Ascending aorta (tissue), 2 donors: ENCODE measurements at places on chromosomes 1 and 21. TPM values are rescaled to one million over a fixed set of nuclear protein-coding genes. Genes with fewer than 3 reads are reported as not detected.

DNA sequence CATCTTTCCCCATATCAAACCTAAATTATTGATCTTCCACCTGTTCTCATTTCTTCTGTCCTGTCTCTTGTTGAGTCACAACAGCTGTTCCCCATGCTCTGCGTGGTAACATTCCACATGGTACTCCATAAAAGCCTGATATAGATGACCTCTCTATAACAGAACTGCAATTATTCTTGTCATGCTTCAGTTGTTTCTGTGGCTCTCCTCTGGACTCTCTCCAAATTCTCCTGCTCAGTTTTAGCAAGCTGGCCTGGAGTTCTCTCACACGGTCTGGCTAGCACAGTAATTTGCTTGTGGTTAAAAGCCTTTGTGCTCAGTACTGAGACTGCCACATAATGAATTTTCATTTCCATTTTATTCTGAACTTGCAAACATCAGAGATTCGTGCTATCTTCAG is 10.6 kb upstream of the LRRC39 start:
- no peaks in the 10 kb centered on the region for H3K27me3 ChIP-seq
- no peak overlapping the region for H3K27ac ChIP-seq
- H3K4me3 ChIP-seq, result no peak overlapping the region
- no peaks in the 10 kb centered on the region for H3K36me3 ChIP-seq
- H3K4me1 ChIP-seq, result no peaks in the 10 kb centered on the region

DNA sequence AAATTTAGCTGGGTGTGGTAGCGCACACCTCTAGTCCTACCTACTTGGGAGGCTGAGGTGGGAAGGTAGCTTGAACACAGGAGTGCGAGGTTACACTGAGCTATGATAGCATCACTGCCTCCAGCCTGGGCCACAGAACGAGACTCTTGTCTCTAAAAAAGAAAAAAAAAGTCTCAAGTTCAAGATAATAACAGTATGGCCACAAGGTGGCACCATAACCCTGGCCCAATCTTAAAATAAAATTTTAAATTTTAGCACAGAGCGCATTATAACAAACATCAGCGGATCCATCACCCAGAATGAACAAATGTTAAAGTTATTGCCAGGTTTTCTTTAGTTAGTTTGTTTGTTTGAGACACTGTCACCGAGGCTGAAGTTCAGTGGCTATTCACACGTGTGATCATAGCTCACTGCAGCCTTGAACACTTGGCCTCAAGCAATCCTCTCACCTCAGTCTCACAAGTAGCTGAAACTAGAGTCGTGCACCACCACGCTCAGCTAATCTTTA is 2.9 kb upstream of the HTR6 start:
- H3K36me3 ChIP-seq, result peaks cover 4% of the 10 kb centered on the region
- H3K27me3 ChIP-seq, result peaks cover 10% of the 10 kb centered on the region
- no peak for DNase-seq
- peaks cover 7% of the 10 kb centered on the region for H3K4me1 ChIP-seq

- H3K27ac ChIP-seq, result no peak overlapping the region
- H3K4me3 ChIP-seq, result no peak overlapping the region
- DNase-seq, result no peak
- H3K27me3 ChIP-seq, result no peaks in the 10 kb centered on the region
- no peaks in the 10 kb centered on the region for H3K4me1 ChIP-seq
These were observed 95.5 kb downstream of the TNFSF18 start for GRCh38 chr1:172955161-172955815.

DNA sequence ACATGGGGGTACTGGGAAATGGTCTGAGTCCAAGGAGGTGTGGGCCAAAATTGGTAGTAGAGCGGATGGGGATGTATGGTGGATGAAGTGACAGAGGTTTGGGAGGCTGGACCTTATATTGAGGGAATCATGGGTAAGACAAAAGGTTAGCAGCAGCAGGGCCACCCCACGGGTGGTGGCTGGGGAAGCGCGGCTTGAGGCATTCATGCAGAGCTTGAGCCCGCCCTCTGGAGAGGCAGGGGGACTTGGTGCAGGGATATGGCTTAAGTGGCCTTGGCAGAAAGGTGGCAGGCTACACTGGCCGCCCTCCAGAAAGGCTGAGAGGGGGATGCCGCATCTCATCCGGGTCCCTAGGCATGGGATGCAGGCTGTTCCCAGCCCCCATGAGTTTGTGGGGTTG is 31.5 kb downstream of the HMGB4 start:
- peaks cover 17% of the 10 kb centered on the region for H3K4me1 ChIP-seq
- H3K36me3 ChIP-seq, result no peaks in the 10 kb centered on the region
- no peak for DNase-seq
- no peaks in the 10 kb centered on the region for H3K27me3 ChIP-seq

DNA sequence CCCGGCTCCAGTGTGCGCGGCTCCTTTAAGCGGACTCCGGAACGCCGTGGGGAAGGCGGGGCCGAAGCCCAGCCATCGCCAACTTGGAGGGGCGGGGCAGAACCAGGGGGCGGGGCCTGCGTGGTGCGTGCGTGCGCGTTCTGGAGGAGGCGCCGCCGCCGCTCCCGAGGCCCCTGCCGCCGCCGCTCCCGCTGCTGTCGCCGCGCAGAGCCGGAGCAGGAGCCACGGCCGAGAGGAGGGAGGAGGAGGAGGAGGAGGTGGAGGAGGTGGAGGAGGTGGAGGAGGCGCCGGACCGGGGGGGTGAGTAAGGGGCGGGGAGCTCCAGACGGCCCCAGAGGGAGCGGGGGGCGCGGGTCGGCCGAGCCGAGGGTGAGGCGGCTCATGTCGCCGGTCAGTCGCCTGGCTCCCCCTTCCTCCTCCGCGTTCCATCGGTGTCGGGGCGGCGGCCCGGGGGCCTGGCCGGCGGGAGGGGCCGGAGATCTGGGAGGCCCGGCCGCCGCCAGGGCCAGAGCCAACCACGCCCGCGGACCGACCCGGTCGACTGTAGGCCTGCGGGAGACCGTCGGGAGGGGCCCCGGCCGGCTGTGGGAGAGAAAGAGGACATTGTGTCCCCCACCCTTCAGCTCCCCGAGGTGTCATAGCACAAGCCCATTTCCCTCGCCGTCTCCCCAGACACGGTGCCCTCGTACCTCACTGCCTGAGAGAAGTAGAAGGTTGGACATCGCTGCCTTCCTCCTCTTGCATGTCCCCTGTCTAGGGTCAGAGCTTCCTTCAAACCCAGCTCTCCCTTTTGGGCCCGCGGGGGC is at the start of gene RAP1A:
Gene RAP1A, plus strand, starts transcription at position 155 of the 806 bp plus-strand sequence. CDS start 71,572 bp downstream, outside the sequence.
- H3K4me3 ChIP-seq, result peak within 1 kb of the TSS; percentile 92
- peak; percentile 69 for DNase-seq
- no peaks in the 10 kb centered on the region for H3K27me3 ChIP-seq
- H3K4me1 ChIP-seq, result peaks cover 10% of the 10 kb centered on the region

DNA sequence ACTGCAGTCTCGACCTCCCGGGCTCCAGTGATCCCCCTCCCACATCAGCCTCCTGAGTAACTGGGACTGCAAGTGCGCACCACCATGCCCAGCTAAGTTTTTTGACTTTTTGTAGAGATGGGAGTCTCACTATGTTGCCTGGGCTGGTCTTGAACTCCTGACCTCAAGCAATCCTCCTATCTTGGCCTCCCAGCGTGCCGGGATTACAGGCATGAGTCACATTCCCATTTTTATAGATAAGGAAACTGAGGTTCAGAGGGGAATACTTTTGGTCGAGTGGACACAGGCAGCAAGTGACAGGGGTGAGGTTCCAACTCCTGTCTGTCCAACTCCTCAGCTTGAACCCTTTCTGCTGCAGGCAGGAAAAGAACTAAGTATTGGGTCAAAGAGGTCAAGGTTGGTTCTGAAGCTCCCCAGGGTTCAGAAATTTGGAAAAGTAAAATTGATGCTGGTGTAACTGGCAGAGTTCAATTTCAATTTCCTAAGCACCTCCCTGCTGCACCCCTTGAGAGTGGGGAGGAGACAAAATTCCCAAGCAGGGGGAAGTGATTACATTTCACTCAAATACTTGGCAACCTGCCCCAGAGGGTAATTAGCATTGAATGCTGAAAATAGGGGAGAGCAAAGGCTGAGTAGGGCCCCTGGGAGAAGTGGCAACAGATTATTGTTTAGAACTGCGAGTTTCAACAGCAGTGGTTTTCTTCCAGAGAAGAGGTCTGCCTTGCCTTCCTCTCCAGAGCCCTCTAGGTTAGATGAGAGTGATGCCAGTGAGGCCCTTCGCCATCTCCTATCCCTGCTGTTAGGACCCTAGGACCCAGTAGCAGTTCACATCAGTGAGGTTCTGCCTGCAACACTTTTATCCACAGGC is 17.5 kb upstream of the ALPL start:
- H3K4me3 ChIP-seq, result no peak overlapping the region
- H3K4me1 ChIP-seq, result no peaks in the 10 kb centered on the region
- no peaks in the 10 kb centered on the region for H3K36me3 ChIP-seq
- DNase-seq, result no peak
- H3K27ac ChIP-seq, result no peak overlapping the region

GRCh38 chr1:115475901-115476300 is 137.9 kb upstream of the NGF start:
- no peaks in the 10 kb centered on the region for H3K4me1 ChIP-seq
- H3K4me3 ChIP-seq, result no peak overlapping the region

DNA sequence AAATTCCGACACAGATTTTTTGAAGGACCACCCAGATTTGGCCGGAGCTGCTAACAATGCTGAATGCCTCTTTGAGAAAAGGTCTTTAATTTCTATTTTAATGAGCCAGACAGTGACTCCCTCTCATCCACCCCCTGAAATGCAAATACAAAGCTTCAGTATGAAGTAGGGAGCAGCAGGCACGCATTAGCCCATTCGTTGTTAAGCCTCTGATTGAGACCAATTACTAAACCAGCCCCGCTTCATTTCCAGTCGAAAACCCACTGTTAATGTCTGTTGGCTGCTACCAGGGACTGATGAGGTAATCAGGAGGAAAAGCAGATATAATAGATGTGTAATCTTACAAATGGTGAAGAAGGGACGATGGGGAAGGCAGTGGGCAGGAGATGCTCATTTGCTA is 4.8 kb upstream of the C8A start:
- DNase-seq, result no peak
- no peak overlapping the region for H3K27ac ChIP-seq

- no peak overlapping the region for H3K4me3 ChIP-seq
- H3K4me1 ChIP-seq, result no peaks in the 10 kb centered on the region
- H3K27ac ChIP-seq, result no peak overlapping the region
- H3K36me3 ChIP-seq, result no peaks in the 10 kb centered on the region
- H3K27me3 ChIP-seq, result no peaks in the 10 kb centered on the region
These were observed 213.4 kb downstream of the USP25 start for GRCh38 chr21:15943009-15943666.

DNA sequence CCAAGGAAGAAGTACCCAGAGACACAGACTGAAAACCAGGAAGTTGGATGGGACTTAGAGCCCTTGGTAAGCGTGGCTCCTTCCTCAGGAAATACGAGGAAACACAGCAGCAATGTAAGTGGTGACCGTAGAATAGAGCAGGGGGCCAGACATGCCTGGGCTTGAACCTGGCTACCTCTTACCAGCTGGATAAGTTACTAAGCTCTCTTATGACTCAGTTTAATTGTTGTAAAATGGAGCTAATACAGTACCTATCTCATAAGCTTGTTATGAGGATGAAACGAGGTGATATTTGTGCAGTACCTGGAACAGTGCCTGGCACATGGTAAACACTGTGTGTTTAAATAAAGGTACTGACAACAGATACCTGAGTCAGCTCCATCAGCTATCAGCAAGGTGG is 19.2 kb downstream of the EBNA1BP2 start:
- no peak overlapping the region for H3K4me3 ChIP-seq
- no peaks in the 10 kb centered on the region for H3K36me3 ChIP-seq
- H3K27me3 ChIP-seq, result no peaks in the 10 kb centered on the region

DNA sequence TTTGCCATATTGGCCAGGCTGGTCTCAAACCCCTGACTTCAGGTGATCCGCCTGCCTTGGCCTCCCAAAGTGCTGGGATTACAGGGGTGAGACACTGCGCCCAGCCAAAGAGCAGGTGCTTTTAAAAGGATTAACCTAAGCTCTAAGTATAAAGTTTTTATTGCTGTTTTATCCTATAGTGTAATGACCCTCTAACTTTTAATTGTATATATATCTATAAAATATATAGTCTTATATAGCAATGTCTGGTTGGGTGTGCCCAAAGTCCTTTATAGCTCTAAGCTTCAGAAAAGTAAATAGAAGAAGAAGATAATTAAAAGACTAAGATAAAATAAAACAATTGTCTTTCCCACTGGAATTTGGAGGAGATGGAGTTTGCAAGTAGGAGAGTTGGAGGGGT is 73.8 kb upstream of the ATP5PO start:
- H3K27ac ChIP-seq, result no peak overlapping the region
- peaks cover 8% of the 10 kb centered on the region for H3K4me1 ChIP-seq
- H3K27me3 ChIP-seq, result no peaks in the 10 kb centered on the region
- H3K4me3 ChIP-seq, result no peak overlapping the region
- no peak for DNase-seq
- no peaks in the 10 kb centered on the region for H3K36me3 ChIP-seq

DNA sequence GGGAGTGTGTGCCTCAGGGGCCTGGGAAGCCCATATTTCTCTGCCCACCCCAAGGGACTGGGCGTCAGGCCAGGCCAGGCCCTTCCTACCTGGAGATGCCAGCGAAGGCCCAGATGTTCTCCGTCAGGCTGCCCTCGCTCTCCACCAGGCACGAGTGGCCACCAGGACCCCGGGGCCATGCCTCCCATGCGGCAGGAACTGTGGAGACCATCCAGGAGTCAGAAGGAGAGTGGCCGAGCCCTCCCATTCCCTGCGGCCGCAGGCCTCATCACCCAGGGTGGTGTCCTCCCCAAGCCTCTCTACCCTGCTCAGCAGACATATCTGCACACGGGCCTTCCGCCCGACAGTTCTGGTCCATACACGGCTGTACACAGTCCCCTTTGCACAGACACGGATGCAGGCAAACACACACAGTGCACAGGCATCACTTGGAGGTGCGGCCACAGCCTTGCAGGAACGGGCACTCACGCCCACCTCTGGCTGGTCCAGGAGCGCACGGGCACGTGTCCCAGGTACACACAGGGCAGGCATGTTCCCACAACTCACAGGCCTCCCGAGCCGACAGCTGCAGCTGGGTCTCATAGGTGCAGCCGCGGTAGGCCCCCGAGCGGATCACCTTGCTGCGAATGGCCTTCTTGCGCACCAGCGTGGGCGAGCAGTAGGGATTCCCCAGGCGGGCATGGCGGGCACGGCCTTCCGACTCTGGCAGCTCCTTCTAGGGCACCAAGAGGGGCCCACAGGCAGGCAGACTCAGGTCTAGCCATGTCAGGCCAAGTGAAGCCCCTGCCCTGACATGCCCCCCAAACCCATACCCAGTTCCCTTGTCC is 5.9 kb upstream of the KIF17 start:
- H3K36me3 ChIP-seq, result no peaks in the 10 kb centered on the region
- H3K27me3 ChIP-seq, result no peaks in the 10 kb centered on the region
- H3K4me1 ChIP-seq, result no peaks in the 10 kb centered on the region
- no peak for DNase-seq

- no peaks in the 10 kb centered on the region for H3K4me1 ChIP-seq
- H3K4me3 ChIP-seq, result no peak overlapping the region
- H3K27ac ChIP-seq, result no peak overlapping the region
- H3K36me3 ChIP-seq, result peaks cover 26% of the 10 kb centered on the region
- no peak for DNase-seq
These were observed 26.3 kb upstream of the TRAPPC10 start for GRCh38 chr21:43985690-43986251.

MCOLN2 gene
- total RNA-seq, result not detected

MMEL1 gene
- not detected for total RNA-seq

LYPLAL1 gene
- total RNA-seq, result 27.5 TPM

RIPPLY3 gene
- total RNA-seq, result not detected

FCGR3B gene
- total RNA-seq, result not detected

RNU1-1 gene
- under 0.01 TPM for total RNA-seq

LAD1 gene
- 0.43 TPM for total RNA-seq

SELL gene
- 1.9 TPM for total RNA-seq

KRTAP10-7 gene
- total RNA-seq, result not detected

PODN gene
- 245 TPM for total RNA-seq

NTRK1 gene
- not detected for total RNA-seq

TMPRSS3 gene
- total RNA-seq, result not detected
